ENCODE measurements at places on chromosomes 5 and 9.

DNA sequence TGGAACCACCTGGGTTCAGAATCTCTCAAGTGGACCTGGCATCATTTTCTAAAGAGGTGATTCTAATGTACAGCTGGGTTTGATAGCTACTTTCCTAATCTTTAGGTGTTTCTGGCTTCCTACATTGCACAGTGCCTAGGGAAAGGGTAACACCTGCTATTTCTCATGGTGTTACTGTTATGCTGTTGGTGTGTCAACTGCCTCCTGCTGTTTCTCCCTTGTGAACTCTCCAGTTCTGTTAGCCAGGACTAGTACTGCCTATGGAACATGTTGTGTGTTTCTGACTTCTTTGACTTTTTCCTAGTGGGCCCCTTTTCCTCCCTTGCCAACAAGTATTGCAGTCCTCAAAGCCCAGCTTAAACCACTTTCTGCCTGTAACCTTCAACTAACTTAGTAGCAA lies 5.5 kb downstream of the ARHGEF28 start:
- no peak for DNase-seq

DNA sequence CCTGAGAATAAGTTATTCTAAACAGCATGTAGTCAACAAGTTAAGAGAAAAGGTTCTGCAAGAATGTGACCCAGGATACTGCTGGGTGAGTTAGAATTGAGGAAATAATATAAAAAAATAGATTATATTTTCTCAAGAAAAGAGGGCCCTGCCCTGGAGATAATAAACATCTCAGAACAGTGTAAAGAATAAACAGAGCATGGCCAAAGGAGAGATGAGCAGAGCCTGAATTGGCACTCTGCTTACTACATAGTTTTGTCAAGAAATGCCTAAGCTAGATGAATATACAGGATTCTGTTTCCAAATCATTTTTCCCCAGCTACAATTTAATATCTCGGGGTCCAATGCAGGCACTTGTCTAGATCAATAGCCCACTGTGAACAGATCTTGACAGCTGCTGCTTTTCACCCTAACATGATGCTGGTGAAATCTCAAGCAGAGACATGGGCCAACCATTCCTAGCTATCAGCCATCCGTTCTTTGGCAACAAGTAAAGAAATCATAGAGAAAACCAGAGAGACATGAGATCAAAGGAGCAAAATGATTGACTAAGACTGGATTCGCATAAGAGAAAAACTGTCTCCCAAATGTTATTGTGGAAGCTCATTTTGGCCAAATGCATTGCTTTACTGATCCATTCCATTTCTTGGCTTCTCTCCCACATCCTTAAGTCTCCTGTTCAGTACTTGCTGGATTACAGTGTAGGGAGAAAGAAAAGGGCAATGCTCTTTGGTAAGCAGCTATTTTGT lies 173.2 kb downstream of the PRELID2 start:
- no peak for DNase-seq

DNA sequence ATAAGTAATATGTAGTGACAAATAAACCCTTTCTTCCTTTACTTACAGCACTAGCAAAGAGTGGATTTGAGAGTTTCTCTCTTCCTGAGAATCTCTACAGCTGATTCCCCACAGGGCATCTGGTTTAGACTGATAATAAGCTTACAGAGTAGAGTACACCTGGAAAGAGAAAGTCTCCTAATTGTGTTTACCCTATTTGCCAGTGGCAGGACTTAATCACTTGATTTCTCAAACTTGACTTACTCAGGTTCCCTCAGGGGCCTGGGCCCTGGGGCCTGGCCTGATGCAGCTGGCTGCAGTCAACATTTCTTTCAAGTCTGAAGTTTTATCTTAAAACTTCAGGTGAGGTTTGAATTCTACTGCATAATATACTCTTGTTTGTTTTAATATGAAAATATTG lies 38.0 kb upstream of the UBTD2 start:
- no peak for DNase-seq

GRCh38 chr9:92206488-92206887 lies 87.0 kb downstream of the IARS1 start:
- peak; percentile 11 for DNase-seq

GRCh38 chr9:92119586-92119985 lies 4.4 kb upstream of the SPTLC1 start:
- DNase-seq = peak; percentile 83

DNA sequence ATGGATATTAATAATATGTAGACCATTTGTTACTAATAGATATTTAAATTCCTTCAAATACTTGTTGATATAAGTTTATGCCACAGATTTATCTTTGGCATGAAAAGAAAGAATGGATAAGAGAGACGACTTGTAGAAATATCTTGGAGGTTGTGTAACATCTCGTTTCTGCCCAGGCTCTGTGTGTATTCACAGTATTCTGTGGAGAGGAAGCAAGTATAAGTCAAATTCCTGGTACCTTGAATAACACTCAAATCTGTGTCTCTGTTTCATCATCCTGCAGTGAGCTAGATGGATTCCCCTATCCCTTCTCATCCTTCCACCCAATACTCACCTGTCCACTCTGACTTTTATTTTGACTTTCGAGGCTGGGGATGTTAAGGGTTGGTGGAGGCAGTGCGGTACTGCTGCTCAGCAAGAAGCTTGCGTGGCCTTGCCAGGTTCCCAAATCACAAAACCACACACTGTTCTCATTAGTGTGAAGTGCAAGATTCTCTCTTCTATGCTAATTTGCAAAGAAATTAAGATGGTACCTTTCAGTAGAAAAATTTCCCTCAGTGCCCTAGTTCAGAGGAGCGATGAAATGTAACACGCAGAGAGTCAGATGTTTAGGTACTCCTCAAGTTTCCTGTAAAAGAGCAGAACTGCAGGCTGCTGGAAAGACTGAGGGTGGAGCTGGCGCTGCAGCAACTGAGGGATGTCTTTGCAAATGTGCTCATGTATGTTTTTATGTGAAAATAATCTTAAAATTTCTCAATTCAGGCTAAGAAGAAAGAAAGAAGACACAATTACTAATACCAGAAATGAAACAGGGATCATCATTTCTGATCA lies 42.6 kb upstream of the ANKRD18A start:
- DNase-seq = no peak
